Activated CD8-positive, alpha-beta memory T cell treated with anti-CD3 and anti-CD28 coated beads, Interleukin-2, amount 50 U/mL, for 48 hours (primary cell): ENCODE measurements at places on chromosomes 13 and 19.

GRCh38 chr13:31088826-31089420, 72.8 kb downstream of the HSPH1 start:
- DNase-seq = no peak

GRCh38 chr13:107276936-107277335, 709.0 kb upstream of the ARGLU1 start:
- no peak for DNase-seq

GRCh38 chr19:6503407-6504201, 1.5 kb upstream of the TUBB4A start:
- no peak for DNase-seq

GRCh38 chr13:42996584-42996983, 4.5 kb upstream of the EPSTI1 start:
- DNase-seq = no peak

GRCh38 chr19:32265995-32266394, 79.4 kb upstream of the ZNF507 start:
- no peak for DNase-seq

- DNase-seq = no peak
These were observed 2584.1 kb upstream of the PCDH20 start for GRCh38 chr13:63999614-64000305.

GRCh38 chr19:54418030-54418929, 3.0 kb downstream of the TTYH1 start:
- DNase-seq = no peak

GRCh38 chr13:77353995-77354394, 27.1 kb upstream of the MYCBP2 start:
- DNase-seq = no peak

GRCh38 chr13:25771202-25771601, 280.6 kb downstream of the SHISA2 start:
- DNase-seq = no peak

DNA sequence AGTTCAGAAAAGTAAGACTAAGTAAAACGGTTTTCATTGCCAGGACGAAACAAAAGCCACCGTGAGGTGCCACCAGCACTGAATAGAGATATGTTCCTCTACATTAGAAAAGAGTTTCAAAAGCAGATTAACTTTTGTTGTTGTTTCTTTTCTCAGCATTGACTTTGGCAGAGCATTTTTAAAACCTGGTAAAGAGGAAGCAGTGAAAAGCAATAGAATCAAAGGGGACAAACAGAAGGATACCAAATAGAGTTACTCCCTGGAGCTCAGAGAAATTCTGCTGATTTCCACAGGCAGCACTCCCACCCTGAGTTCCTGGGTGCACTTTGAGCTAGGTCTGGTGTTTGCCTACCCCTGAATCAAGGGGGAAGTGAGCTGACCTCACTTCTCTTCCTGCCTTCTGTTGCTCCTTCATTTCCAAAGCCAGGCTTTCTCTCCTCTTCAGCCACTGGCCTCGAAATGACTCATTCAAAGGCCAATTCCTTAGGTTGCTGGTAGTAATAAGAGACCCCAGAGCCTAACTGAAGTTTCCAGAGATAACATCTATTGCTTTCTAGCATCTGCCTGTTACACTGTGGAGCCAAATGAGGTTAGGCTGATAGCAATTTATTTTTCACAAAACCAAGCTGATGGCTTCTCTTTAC, 11.3 kb upstream of the ERICH6B start:
- no peak for DNase-seq

DNA sequence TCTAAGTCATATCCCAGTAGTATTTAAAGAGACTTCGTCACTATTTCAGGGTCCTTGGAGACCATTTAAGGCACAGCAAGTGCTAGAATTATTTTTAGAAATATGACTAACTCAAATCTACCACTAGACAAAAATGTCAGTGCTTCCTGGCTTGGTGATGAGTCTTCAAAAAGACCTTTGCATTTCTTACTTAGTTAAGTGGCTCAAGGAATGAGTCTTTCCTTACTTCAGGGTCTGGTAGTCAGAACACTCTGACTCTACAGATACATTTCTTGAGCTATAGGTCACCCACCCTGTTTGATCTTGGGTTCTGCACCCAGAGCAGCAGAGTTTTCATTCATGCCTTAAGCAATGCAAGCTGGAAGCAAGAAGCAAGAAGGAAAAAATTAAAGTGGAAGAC, 191.0 kb upstream of the HTR2A start:
- no peak for DNase-seq

GRCh38 chr13:41905600-41906254, 55.2 kb downstream of the VWA8 start:
- no peak for DNase-seq

GRCh38 chr19:47608969-47609905, at the start of gene BICRA:
BICRA (plus strand) TSS chr19:47609134; CDS start chr19:47673575, 64,441 bp downstream.
- DNase-seq = peak; percentile 88

DNA sequence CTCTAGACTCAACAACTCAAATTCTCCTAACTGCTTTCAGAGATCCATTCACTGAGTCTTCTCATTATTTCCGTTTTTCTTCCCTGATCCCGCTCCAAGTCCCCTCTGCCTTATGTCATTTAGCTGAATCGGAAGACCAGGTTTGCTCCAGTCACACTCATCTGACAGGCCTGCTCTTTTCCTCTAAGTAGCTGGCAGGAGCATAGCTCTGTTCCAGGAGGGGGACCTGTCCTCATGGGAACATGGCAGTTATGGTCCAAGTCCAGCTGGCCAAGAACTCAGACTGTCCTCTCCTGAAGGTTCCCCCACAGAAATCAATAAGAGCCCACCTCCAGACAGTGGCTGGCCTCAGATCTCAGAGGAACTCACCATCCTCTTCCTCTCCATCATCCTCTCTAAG, 130.9 kb upstream of the SERP2 start:
- no peak for DNase-seq

DNA sequence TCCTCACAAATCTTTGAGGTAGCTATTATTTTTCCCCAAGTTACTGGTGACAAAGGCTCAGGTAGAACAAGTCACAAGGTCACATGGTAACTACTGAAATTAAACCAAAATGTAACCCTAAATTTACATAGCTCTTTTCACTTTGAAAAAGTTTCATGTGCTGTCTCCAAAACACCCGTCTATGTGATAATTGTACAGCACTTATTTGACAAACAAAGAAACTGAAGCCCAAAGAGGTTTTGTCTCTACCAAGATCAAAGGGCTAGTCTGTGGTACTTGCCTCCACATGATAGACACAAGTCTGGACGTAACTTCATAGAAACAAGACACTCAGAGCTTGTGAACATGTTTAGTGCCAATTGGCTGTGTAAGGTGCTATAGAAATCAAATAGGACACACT, 108.3 kb downstream of the SACS start:
- no peak for DNase-seq

GRCh38 chr19:4380254-4380727, 20.1 kb downstream of the SH3GL1 start:
- peak; percentile 75 for DNase-seq

GRCh38 chr13:109575821-109576220, 210.6 kb downstream of the IRS2 start:
- DNase-seq = no peak

- no peak for DNase-seq
These were observed 115.3 kb downstream of the LRCH1 start for GRCh38 chr13:46668302-46668720.

GRCh38 chr13:108508263-108508662, 121.1 kb upstream of the MYO16 start:
- DNase-seq = no peak

- peak; percentile 0 for DNase-seq
These were observed 10.5 kb upstream of the ZNF536 start for GRCh38 chr19:30361721-30362120.

DNA sequence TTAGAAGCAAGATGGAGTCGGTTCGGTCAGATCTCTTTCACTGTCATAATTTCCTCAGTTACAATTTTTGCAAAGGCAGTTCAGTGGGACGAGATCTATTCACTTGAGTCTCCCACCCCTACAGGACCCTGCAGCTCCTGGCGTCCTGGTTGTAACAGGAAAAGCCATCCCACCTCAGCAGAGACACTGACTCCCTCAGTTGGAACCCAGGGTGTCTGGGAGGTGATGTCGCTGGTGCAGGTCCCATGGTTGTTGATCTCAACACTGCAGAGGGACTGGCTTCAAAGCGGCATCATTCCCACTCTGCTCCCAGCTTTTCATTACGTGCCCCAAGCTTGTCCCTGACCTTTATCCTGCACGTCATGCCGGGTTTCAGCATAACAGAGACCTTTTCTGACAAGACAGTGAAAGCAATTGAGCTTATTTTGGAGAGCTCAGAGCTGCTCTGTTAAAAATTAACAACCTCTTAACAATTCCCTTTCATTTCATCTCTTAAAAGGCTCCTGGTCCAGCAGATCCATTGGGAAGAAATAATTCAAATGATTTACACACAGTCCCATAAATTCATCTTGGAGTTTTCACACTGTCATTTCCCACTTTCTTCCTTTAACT, 17.6 kb upstream of the COG3 start:
- DNase-seq = no peak

DNA sequence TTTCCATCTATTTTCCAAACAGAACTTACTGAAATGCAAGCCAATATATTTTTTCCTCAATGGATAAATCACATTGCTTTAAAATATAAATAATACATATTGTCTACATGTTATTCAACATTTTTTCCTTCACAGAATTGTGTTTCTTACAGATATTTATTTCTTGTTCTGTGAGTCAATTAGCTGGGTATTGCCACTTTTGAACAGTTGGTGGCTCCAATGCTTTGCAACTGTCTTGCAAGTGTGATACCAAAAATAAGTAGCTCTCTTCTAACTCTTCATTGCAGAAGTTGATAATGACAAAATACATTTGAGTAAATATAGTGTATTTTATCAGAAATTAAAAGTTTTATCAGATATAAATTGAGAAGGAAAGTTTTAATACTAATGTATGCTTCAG, 17.1 kb upstream of the GPC5 start:
- no peak for DNase-seq

DNA sequence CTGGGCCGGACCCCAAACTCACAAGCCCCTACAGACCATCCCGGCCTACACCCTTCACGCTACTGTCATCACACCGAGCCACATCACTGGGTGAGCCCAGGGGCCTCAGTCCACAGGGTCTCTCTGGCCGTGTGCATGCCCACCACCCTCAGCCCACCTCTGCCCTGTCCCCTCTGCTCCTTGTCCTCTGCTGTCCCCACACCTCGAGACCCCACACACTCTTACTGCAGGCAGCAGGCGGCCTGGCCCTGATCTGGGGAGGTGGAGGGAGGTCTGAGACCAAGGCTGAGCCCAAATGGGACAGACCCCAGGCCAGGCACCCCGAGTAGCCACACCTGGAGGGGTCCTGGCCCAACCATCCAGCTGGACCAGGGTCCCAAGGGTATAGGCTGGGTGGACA, 35.2 kb downstream of the PEPD start:
- DNase-seq = no peak

- no peak for DNase-seq
These were observed 17.2 kb downstream of the FRY start for GRCh38 chr13:32048816-32049215.

GRCh38 chr13:48615049-48615448, 38.7 kb upstream of the CYSLTR2 start:
- DNase-seq = no peak

GRCh38 chr13:50712456-50712855, 131.0 kb downstream of the DLEU7 start:
- DNase-seq = no peak

- DNase-seq = peak; percentile 35
These were observed 53.9 kb downstream of the OR10H4 start for GRCh38 chr19:16002406-16003384.

DNA sequence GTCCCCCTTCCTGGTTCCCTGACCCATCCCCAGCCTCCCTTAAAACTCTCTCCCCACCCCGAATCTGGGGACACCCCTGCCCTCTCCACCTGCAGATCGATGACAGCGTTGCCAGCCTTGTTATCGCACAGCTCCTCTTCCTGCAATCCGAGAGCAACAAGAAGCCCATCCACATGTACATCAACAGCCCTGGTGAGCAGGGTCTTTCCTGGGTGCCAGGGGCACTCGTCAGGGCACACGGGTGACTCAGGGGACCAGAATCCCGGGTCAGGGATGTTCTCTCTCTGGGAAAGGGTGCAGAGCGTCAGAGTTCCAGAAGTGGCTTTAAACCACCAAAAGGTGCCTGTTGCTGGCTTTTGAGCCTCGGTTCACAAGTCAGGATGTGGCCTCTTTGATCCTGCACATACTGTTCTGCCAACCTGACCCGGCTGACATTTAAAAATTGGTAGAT, 1.0 kb downstream of the CLPP start:
- DNase-seq = no peak

DNA sequence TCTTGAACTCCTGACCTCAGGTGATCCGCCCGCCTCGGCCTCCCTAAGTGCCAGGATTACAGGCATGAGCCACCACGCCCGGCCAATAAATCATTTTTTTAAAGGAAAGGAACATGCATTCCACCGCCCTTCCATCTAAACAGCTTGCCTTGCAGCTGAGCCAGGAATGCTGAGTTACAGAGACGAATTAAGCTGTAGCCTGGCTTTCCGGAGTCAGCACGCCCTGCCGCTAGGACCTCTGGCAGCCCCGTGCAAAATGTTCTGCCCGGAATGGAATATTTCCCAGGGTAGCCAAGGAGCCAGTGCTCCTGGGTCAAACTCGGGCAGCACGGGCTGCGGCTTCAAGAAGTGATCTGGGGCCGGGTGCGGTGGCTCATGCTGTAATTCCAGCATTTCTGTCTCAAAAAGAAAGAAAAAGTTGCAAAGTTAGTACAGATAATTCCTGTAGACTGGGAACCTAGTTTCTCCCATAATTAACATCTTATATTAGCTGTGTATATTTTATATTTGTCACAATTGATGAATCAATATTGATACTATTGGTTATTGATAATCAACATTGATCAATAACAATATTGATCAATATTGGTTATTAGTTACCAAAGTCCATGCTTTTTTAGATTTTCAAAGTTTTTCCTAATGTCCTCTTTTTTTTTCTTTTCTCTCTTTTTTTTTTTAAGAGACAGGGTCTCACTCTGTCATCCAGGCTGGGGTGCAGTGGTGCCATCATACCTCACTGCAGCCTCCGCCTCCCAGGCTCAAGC, 19.2 kb downstream of the ATCAY start:
- DNase-seq = no peak

- no peak for DNase-seq
These were observed 214.7 kb downstream of the SLITRK1 start for GRCh38 chr13:83667606-83668005.

- no peak for DNase-seq
These were observed 17.1 kb upstream of the FXYD3 start for GRCh38 chr19:35098413-35099049.

DNA sequence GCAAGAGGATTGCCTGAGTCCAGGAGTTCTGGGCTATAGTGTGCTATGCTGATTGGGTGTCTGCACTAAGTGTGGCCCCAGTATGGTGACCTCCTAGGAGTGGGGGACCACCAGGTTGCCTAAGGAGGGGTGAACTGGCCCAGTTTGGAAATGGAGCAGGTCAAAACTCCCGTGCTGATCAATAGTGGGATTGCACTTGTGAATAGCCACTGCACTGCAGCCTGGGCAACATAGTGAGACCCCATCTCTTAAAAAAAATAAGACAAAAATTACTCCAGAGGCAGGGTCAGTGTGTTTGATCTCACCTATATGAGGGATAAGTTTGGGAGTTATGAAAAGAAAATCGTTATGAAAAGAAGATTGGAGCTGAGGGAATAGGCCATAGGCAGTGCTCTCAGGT, 21.7 kb downstream of the PAF1 start:
- DNase-seq = no peak

GRCh38 chr13:27644302-27644701, 22.6 kb downstream of the POLR1D start:
- no peak for DNase-seq
